ENCODE measurements at places on chromosomes 16 and 17.

- DNase-seq = no peak
Measured at GRCh38 chr17:41957031-41957868, 9.3 kb upstream of the CNP start.

DNA sequence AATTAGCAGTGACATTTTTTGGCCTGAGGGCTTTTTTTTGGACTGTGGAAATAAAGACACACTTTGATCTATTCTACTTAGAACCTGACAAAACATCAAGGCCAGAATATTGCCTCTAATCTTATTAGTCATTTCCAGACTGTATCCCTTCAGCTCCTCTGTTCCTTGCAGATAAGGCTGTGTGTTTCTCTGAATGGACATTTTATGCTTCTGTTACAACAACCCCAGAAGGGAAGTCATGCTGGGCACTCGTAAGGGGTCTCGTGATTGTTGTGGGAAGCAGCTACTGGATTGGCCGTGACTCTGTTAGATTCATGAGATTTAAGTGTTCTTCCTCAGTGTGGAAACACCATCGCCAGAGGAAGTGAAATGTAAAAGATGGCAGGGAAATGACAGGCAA is 31.6 kb upstream of the HS3ST2 start:
- no peak for DNase-seq

DNA sequence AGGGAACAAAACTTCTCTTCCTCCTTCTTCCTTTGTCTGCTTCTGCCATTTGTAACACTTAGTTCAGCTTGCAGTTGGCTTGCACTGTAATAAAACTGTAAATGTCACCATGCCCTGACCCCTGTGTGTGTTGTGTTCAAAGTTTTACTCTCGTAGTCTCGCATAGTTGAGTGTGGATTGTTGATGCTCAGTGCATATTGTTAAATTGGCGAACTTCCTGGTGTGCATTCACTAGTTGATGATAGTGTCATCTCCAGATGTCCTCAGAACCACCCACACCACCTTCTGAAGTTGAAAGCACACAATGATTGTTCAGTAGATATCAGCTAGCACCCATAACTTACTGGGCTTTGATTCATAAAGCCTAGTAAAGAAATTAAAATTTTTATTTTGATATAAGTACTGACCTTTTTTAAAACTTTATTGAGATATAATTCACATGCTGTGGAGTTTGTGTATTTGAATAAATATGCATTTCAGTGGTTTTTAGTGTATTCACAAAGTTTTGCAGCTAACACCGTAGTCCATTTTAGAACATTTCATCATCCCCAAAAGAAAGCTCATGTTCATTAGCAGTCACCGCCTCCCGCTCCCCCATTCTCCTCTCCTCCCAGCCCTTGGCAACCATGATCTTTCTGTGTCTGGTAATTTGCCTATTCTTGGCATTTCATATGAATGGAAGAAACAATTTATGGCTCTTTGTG is 25.0 kb downstream of the USP10 start:
- DNase-seq = no peak

- no peak for DNase-seq
Measured at GRCh38 chr16:85384833-85385462, 228.2 kb upstream of the GSE1 start.

DNA sequence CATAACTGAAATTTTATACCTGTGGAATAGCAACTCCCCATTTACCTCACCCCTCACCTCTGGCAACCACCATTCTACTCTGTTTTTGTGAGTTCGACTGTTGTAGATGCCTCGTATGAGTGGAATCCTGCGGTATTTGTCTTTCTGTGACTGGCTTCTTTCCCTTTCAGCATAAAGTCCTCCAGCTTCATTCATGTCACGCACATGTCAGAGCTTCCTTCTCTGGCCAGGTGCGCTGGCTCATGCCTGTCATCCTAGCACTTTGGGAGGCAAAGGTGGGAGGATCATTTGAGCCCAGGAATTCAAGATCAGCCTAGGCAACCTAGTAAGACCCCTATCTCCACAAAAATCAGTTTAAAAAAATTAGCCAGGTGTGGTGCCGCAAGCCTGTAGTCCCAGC is 278.4 kb downstream of the PARN start:
- no peak for DNase-seq

Measured in stimulated activated CD8-positive, alpha-beta memory T cell treated with anti-CD3 and anti-CD28 coated beads, Interleukin-15, amount 100 ng/mL, for 48 hours (primary cell).